ENCODE measurements at places on chromosomes 16 and 17.
A peak's percentile ranks its signal among the peaks of the same experiment; 100 is the strongest.

DNA sequence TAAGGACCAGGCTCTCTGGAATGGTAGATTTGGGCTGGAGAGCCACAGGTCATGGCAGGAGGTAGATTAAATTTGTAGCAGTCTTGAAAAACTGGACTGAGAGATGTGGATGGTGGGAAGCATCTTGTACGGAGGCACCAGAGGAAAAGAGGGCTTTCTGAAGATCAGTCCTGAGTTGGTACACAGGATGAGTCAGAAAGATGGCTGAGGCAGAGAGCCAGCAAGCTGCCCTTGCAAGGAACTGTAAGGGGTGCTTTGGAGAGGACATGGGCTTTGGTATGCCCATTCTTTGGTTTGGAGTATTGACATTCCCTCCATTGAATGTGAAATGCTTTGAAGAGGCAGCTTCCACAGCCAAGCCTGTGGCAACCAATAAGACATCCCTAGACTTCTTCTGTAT lies 55.9 kb downstream of the MYOCD start:
- DNase-seq = no peak

- DNase-seq = no peak
Observed at GRCh38 chr16:19749571-19750080, 31.6 kb downstream of the IQCK start.

- DNase-seq = no peak
Observed at GRCh38 chr16:85541181-85541580, 71.9 kb upstream of the GSE1 start.

- peak; percentile 87 for DNase-seq
Observed at GRCh38 chr16:68264128-68265077, at the start of gene SLC7A6. Gene SLC7A6 (plus strand): TSS chr16:68264526. CDS start chr16:68274727, 10,201 bp downstream.

- DNase-seq = peak; percentile 92
Observed at GRCh38 chr16:30091474-30092372, at the start of gene TBX6. Gene TBX6 (minus strand): TSS chr16:30091924. CDS start chr16:30091193, 731 bp downstream.

DNA sequence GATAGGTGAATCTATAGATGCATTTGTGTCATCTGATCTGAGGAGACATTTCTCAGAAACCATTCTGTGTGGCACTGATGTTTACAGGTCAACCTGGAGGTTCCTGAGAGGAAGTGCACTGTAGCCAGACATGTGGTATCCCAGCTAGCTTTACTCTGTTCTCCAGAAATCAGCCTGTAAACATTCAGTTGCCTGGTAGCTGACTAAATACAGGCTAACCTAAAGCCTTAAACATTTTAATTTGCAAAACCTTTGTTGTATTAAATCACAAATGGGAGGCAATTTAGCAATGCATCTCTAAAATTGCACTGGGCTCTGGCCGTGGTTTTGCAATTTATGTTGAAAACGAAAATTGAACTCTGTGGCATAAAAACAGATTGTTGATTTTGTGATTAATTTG lies 207.6 kb downstream of the FTO start:
- DNase-seq = no peak

GRCh38 chr16:81526935-81527334 lies 82.3 kb downstream of the CMIP start:
- DNase-seq = no peak

DNA sequence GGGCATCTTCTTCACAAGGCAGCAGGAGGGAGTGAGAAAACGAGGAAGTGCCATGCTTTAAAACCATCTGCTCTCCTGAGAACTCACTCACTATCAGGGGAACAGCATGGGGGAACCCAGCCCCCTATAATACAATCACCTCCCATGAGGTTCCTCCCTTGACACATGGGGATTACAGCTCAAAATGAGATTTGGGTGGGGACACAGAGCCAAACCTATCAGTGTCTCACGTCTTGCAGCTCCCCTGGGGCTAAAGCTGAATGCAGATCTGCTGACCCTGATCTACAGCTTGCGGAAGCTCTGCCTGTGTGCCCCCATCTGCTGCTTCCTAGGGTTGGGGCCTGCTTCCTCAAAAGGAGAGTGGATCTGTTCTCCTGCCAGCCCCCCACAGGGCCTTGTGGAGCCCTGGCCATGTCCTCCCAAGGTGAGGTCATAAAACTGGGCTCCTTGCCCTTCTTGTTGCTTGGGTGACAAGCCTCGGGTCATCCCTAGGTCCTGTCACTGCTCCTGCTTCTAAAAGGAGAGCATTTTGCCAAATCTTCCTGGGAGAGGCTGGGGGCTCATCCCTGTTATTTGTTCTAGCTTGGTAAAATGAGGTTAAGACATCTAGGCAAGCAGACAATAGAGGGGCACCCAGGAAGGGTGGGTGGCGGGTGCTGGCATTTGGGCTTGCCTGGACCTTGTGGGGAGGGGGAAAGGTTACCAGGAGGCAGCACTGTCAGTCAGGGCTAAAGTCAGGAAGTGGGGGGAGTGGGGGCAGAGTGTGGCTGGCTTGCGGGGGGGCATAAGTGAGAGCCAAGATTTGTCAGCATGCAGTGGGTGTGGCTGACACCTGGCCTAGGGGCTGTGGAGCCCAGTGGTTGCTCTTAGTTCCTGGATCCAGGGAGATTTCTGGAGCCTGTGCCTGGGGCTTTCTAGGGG lies 16.0 kb downstream of the KRT33A start:
- no peak for DNase-seq

DNA sequence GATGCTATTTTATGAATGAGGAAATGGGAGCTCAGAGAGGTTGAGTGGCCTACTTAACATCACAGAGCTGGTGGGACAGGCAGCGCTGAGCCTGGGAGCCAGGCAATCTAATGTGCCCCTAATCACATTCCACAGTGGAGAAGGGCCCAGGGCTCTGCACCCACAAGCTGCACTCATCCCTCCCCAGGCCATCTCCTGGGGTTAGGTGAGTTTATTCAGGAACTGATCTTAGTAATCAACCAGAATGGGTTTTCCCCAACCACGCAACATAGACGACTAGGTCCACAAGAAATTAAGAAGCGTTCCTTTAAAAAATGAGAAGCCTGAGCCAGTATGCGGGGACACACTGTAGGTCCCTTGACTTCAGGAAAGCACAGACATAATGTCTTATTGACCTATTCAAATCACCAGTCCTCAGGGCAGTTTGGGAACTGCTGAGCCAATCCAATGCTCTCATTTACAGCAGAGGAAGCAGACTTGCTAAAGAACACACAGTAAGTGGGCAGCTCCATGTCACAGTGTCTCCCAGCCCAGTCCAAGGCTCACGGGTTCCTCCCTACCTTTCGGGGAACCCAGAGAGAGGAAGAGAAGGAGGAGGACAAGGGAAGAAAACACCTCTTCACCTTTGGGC lies 2.3 kb downstream of the MPP3 start:
- DNase-seq = no peak

DNA sequence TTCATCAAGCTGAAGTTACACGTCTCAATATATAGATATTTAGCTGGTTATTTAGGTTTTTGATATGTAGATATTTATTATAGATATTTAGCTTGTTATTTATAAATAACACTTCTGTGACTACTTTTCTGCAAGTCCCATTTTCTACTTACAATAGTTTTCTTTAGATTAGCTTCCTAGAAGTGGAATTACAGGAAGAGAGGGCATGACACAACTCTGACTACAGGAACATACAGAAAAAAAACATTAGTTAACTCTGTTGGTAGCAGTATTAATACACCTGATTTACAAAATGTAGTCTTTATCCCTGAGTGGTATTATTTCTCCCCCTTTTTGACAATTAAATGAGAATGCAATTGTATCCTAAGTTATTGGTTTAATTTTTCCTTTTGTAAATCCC lies 21.2 kb upstream of the CCL1 start:
- DNase-seq = no peak

DNA sequence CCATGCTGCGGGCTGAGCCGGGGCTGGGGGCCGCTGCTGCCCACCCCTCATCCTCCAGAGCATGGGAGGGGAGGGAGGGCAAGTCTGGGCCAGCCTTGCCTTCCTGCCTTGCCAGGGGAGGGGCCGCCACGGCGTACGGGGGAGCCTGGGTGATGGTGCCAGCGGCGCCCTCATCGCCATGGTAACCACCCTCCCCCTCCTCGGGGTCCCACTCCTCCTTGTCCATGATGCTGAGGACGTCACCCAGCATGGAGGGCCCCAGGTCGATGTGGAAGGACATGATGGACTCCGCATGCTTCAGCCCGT lies 23.9 kb upstream of the CPSF4L start:
- DNase-seq = no peak

DNA sequence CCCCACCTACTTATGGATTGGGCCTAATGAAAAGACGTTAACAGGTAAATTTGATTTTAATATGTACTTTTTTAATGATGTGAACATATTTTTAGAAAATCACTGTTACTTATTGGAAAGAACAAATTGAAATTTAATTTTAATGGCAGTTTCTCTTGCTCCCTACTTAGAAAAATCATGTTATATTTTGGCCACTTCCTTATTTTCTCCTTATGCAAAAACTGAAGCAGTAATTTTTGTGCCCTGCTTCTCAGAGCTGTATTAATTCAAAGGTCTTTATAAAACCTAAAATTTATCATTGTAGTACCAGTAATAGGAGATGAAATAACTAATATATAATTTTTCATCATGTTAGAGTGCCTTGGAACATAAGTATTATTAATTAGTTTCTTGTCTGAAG lies 2.8 kb downstream of the ZPBP2 start:
- no peak for DNase-seq

DNA sequence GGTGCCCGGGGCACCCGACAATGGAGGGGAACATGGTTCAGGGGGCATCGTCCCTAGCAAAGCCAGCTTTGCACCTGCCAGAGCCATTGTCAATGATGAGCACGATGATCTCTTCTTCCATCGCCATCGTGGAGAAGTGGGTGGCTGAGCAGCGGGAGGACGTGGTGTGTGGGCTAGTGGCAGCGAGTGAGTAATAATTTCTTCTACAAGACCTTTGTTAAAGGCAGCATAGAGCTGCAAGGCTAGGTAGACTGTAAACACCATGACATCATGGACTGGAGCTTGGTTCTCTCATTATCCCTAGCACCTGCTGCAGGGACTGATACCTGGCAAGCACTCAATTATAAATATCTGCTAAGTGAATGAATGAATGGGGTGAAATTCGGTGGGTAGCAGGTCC lies 6.7 kb upstream of the HEATR3 start:
- no peak for DNase-seq

DNA sequence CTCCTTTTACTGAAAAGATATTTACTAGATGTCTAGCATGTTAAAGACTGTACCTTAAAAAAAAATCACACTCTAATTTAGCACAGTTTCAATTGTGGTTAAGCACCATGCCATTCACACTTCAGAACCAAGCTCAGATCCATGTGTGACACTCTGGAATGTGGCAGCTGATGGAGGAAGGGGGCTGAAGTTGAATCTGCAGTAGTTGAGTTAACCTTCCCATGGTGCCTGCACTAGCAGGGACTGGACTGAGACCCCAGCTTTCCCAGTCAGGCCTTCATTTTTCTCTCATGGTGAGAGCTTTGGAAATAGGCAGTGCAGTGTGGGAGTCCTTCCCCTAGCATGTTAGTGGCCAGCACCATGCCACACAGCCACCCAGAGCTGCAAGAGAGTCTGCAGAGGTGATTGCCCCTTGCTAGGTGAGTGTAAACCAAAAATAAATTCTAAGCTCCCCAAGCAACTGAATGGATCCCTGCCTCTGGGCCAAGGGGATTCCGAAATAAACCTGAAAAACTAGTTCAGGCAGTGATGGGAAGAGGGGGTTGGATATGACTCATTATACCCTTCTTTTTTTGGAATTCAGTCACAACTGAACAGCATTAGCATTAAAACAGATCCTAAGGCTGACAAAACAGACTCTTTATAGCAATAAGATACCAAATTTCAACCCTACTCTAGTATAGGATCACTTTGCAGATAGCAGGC lies 208.5 kb downstream of the WWOX start:
- DNase-seq = no peak

GRCh38 chr17:40417258-40417608 lies 463 bp downstream of the TOP2A start:
- DNase-seq = no peak

- no peak for DNase-seq
Observed at GRCh38 chr17:49576088-49576916, 631 bp downstream of the NXPH3 start.

GRCh38 chr17:18160128-18160856 lies 23.3 kb upstream of the ALKBH5 start:
- no peak for DNase-seq

DNA sequence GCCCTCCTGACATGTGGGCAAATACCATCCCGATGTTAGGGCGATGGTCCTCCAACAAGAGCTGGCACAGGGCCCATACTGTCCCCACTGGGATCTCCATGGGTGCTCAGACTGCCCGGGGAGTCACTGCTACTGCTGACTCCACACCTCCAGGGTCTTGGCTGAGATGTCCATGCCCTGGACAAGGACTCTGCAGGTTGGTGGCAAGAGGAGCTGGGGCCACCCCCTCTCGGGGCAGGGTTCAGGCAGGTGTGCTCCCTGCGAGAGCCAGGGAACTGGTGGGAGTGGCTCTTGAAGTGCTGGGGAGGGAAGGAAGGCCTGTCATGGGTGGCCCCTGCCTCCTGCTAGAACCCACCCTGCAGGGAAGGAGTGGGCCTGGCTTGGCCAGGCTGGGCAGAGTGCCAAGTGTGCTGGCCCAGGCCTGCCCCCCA lies 6.4 kb downstream of the CASKIN2 start:
- no peak for DNase-seq

DNA sequence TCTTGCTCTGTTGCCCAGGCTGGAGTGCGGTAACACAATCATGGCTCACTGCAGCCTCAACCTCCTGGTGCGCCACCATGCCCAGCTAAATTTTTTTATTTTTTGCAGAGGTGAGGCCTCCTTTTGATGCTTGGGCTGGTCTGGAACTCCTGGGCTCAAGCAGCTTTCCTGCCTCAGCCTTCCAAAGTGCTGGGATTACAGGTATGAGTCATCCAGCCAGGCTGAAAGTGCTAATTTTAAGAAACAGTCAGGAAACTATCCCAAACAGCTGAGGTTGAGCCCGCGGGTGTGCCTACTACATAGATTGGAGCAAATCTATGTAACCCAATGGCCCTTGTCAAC lies 738 bp upstream of the XPO6 start:
- DNase-seq = no peak

DNA sequence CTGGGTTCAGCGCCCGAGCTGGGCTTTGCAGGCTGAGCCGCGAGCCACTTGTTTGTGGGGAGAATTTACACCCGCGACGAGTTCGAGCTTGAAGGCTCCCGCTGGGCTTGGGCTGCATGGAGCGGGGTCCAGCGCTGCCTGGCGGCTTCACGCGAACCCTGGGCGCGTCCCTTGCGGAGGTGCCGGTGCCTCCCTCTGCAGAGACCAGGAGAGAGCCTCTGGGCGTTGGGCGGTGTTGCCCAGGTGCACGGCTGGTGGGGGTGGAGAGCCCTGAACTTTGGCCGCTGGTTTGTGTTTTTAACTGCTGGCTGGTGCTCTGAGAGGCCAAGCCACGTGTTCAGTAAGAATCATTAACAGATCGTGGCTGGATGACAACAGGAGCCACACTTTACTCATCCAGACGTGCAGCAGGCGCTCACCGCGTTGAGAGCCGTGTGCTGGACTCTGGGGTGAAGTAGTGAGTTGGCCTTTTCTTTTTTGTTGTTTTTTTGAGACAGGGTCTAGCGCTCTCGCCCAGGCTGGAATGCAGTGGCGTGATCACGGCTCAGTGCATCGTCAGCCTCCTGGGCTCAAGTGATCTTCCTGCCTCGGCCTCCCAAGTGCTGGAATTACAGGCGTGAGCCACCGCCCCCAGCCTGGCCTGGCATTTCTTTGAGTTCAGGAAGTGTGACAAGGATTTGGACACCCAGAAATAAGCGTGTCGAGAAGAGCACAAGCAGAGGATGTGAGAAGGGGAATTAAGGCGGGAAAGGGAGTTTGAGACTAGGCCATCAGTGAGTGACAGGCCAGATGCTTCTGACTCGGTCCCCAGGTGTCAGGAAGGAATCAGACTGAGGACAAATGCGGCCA lies 827 bp downstream of the CDK10 start:
- peak; percentile 41 for DNase-seq
